Stimulated activated CD4-positive, alpha-beta T cell treated with anti-CD3 and anti-CD28 coated beads, Interleukin-1b, Interleukin-23, amount 100 ng/mL, for 24 hours (primary cell): ENCODE measurements at places on chromosomes 1 and 21.

GRCh38 chr1:203206129-203206687, 19.7 kb upstream of the CHI3L1 start:
- DNase-seq, result no peak

GRCh38 chr1:9426291-9426711, 113.0 kb upstream of the SLC25A33 start:
- no peak for DNase-seq

- DNase-seq, result no peak
These were observed 204.9 kb upstream of the CACYBP start for GRCh38 chr1:174794861-174795260.

GRCh38 chr1:168288311-168289052, 7.8 kb downstream of the TBX19 start:
- no peak for DNase-seq

GRCh38 chr21:35095859-35096291, 46.8 kb upstream of the RUNX1 start:
- no peak for DNase-seq

GRCh38 chr1:210792250-210793102, 341.5 kb downstream of the KCNH1 start:
- DNase-seq, result no peak

GRCh38 chr1:173860065-173860464, 7.7 kb downstream of the GAS5 start:
- DNase-seq, result no peak
